ENCODE measurements at places on chromosomes 4 and X.

GRCh38 chr4:177128306-177128705 is 181.4 kb upstream of the NEIL3 start:
- DNase-seq = no peak

DNA sequence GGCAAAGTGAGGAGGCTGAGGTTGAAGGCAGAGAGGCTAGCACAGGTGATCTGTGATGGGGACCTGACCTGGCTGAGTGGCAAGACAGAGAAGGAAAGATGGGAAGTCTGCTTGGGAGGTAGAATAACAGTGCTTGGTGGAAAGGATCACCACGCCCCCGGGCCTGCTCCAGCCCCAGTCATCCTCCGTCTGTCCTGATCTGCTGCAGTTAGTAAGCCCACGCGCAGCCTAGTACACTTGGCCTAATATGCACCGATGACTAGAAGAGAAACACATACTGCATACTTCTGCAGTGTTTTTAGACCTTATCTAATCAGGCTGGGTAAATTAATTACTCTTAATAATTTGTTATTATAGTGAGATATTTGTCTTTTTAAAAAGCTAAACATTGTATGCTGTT is 103.7 kb upstream of the KLF3 start:
- no peak for DNase-seq

DNA sequence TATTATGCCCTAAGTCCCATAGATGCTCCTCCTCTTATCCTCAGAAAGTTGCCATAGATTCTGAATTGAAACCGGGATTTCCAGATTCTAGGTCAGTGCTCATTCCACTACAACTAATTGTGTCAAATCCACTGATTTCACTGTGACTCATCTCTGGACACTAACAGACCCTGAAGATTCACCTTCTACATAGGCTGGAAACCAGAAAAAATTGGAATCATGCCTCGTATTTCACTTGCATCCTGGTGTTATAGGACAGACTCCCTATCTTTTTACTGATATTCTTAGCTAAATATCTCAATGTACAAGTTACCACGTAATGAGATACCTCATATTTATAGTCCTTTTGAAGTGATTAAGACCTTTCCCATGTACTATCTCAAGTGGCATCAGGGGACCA is 36.7 kb downstream of the CLNK start:
- DNase-seq = no peak

GRCh38 chrX:73977542-73978169 is 326.3 kb upstream of the ZCCHC13 start:
- DNase-seq = no peak

DNA sequence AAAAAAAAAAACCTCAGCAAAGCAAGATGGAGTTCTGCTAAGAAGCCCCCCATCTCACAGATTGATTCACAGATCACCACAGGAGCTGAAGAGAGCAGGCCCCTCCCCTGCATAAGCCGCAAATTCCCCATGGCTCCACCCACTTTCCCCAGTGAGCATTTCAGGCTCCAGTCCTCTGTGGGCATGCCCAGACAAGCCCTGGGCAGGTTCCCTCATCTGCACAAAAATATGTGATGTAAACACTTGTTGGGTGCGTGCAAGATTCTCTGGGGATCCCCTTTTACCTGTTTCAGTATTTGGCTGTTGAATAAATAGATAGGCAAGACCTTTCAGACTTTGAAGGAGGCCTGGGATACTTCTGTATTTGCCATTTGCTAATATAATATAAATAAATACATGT is 514.3 kb downstream of the PCDH7 start:
- no peak for DNase-seq

DNA sequence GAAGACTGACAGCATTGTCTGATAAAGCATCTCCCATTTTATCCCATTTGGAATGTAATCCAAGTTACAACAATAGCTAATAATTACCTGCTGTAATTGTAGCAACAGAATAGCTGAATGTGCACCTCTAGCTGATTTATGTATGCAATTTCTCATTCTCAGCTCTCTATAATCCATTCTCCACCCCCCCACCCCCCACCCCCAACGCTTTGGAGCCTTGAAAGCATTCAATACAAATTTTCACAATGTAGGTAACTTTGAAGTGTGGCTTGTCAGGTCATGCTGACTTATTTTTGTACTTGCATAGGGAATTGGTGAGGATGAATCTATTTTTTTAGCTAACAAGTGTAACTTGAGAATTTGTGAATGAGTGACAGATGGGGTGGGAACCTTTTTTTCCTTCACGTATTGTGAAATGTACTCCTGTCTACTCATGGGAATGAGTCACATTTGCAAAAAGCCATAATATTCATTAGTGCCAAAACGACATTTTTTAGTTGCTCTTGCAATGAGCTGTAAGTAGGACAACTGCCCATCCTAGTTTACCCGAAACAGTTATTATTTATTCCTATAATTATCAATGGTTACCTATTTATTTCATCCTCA is 159.3 kb downstream of the PALLD start:
- no peak for DNase-seq

- no peak for DNase-seq
These were observed 85.4 kb downstream of the TIGD2 start for GRCh38 chr4:89196745-89197144.

DNA sequence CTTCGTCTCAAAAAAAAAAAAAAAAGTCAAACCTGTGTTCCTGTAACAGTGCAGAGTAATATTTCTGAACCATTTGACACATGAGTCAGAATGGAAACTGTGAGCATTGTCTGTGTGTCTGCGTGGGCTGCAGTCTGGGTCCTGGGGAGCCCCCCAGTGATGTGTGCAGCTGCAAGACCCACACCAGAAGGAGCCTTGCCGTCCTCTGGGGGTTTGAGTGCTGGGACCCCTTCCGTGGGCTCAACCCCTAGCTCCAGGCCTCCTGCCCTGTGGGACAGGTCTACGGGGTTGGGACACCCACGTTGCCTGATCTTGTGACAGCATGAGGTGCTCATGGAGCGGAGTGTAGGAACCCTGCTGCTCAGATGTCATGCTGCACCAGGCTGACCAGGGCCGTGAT is 43.7 kb downstream of the DDX3X start:
- DNase-seq = no peak
